Smooth muscle cell of the umbilical artery (primary cell): ENCODE measurements at places on chromosomes 11 and 22. TPM values are rescaled to one million over a fixed set of nuclear protein-coding genes. Genes with fewer than 3 reads are reported as not detected.

Gene PATE1
- not detected in 2 replicates for total RNA-seq

Gene SGSM1
- total RNA-seq = not detected in 2 replicates

Gene SYT9
- total RNA-seq = under 0.01 and 0.05 TPM in 2 replicates

Gene RIBC2
- 0.30 and 0.78 TPM in 2 replicates for total RNA-seq

Gene OR2D2
- total RNA-seq = 0.78 TPM in 1 of 2 replicates, not detected in the other

Gene SLCO2B1
- total RNA-seq = 0.30 and 0.88 TPM in 2 replicates

Gene FBLN1
- total RNA-seq = 41.6 and 80.2 TPM in 2 replicates

Gene TPCN2
- 8.0 and 11.0 TPM in 2 replicates for total RNA-seq
